COLO829 (cell line): ENCODE measurements at places on chromosomes 16 and 17.
A peak's percentile ranks its signal among the peaks of the same experiment; 100 is the strongest.

GRCh38 chr17:35448214-35448898, at the start of gene SLFN13:
Gene SLFN13, minus strand, starts transcription at chr17:35448766. Its CDS starts 3,086 bp downstream, at chr17:35445680.
- DNase-seq = peak; percentile 8

DNA sequence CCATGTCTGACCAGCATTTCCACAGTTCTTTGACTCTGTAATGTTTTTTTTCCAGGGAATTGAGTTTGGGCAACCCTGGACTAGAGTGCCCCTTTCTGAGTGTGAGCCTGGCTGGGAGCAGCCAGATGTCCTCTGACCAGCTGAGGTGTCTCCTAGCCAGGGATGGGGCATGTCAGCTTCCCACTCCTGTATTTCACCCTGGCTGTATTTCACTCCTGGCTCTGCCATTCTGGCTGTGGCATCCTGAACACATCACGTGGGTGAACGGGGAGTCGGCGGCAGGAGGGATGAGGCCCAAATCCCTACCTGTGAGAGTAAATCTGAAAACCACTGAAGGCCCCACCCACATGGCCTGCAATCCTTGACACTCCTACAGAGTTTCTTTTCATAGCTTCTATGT, 31.3 kb downstream of the KDM8 start:
- DNase-seq = no peak

- DNase-seq = no peak
Measured at GRCh38 chr17:74337834-74338500, 11.9 kb downstream of the KIF19 start.

GRCh38 chr16:55999683-56000082, 124.5 kb upstream of the CES5A start:
- no peak for DNase-seq

DNA sequence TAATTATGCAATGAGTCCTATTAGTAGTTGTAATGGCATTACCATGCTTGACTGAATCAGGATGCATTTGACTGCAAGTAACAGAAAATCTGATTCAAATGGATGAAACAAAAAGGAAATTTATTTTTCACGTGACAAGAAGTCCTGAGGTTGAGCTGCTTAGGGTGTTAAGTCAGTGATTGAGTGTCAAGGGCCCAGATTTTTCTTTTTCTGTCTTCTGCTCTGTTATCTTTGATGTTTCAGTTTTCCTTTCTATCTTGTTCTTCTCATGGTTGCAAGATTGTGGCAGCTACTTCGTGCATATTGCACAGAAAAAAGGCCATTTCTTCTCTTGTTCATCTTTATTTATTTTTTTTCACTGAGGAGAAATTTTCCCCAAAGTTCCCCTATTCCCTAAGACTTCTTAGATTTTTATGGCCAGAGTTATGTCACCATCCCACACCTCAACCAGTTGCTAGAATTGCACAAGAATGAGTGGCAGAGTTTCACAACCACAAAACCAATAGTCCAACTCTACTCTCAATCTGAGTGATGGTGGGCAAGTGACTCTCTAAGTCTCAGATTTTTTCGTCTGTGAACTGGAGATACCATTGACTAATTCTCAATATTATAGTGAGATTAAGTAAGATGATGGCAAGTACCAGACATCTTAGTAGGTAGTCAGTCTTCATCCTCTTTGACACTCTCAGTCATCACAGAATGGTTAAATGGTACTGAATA, 15.7 kb upstream of the GPR139 start:
- DNase-seq = no peak

GRCh38 chr17:78738278-78738677, 43.8 kb downstream of the CYTH1 start:
- DNase-seq = no peak

DNA sequence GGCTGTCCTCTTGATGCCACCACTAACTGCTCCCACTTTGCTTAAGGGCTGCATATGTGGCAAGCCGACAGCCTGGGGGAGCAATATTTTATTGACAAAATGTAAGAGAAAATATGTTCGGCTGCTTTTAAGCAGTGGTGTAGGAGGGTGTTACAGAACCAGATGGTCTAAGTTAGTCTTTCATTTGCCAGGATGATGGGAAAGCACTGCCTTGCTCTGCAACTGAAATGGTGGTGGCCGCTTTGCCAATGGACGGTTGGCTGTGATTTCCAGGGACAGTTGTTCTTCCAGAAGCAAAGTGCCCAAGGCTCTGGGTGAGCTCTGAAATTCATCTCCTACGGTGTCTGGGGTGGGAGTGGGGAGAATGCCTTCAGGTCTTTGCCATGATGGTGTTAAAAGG, 469.3 kb downstream of the TOX3 start:
- DNase-seq = no peak

DNA sequence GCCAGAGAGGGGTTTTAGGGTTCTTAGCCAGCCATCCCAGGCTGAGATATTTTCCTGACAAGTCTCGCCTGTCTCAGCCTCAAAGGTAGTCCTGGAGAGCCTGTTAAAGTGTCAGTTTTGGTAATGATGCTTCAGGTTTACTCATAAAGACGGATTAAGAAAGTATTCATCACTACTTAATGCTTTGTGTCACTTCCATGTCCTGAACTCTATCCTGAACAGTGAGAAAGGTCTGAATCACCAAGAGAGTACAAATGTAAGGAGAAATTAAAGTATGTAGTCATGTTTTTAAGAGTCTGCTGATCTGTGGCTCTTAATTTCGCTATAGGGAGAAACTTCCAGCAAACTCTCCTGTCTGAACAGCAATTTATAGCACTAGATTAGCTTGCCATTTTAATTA, 14.0 kb downstream of the RPGRIP1L start:
- no peak for DNase-seq

GRCh38 chr17:35841101-35841500, 27.6 kb downstream of the HEATR9 start:
- no peak for DNase-seq

DNA sequence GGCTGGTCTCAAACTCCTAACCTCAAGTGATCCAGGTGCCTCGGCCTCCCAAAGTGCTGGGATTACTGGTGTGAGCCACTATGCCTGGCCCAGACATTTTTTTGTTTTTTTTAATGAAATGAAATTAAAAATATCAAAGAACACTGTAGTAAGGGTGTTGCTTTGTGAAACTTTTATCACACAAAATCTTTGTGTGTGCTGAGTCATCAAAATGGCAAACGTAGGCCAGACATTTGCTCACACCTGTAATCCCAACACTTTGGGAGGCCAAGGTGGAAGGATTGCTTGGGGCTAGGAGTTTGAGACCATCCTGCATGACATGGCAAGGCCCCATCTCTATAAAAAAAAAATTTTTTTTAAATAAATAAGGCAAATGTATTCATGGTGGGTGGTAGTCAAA, 9.7 kb downstream of the NAT9 start:
- DNase-seq = no peak

DNA sequence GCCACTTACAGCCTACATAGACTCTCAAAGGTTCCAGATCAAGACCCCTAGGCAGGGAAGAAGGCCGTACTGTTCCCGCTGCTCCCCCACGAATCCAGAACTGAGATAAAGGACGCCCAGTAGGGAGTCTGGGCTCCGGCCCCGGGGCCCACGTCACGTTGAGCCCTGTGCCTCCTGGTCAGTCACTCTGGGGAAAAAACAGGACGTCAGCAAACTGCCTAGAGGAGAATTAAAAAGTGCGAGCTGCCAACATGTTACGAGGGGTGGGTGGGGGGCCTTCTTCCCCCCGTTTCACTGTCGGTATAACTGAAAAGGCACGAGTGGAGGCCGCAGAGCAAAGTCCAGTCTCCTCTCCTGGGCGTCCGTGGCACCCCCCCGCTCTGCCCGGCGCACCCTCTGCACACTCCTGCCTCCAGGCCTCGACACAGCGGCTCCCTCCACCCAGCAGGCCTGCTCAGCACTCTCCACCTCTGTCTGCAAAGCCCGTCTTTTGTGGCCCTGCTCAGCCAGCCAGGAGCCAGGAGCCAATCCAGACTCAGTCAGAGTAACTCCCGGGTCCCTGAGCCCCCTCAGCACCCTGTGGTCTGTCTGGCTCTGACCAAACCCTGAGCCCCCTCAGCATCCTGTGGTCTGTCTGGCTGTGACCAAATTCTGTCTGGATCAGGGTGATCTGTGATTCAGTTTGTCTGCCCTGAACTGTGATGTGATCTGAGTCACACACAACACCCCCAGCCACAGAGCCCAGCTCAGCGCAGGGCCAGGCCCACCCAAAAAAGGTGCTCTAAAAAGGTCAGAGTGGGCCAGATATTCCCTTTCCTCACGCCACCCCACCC, 6.2 kb downstream of the ITGAE start:
- DNase-seq = no peak

- DNase-seq = no peak
Measured at GRCh38 chr16:70784692-70785555, 16.0 kb downstream of the VAC14 start.

GRCh38 chr16:88888461-88889387, 22.3 kb upstream of the PABPN1L start:
- no peak for DNase-seq

DNA sequence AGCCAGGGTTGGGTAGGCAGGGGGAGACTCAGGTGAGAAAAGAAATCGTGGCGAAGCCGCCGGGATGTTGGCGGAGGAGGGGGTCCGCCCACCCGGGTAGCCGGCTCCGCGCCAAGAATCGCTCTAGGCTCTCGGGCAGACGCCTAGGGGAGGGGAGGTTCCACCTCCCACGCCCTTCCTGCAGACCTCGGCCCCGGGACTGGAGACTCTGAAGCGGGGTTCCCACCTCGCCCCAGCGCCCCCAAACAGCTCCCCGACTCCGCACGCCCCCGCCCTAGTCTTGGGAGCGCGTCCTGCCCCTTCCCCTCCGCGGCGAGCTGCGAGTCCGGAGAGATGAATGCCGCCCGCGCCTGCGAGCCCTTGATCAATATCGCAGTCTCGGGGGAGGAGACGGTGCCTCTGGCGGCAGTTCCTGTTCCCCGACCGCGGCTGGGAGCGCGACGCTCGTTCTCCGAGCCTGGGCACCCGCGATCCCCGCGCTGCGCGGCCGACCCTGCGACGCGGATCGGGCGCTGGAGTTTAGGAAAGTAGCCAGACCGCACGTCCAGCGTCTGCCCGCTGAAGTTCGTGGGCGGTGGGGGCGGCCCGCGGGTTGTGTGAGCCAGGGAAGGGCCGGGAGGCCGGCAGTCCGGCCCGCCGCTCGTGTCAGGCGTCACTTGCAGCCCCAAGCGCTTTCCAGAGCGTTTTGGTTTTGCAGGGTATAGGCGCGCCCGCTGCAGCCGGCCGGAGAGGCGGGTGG, 790 bp downstream of the CRHR1 start:
- DNase-seq = no peak

DNA sequence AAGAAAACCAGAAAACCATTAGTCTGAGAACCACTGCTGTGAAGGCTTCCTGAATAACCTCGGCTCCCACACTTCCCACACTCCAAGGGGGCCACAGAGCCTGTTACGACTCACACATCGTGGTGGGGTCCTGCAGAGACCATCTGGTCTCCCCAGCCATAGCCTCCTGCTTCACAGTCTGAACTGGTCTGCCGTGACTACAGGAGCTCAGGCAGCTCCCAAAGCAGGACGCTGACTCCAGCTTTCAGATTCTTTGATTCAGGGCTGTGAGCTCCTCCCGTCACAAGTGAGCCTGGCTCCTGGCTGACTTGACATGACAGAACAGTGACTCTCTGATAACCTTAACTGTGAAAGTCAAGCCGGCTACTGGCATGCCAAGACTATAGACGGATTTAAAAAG, 37.8 kb downstream of the CYB5D2 start:
- no peak for DNase-seq

GRCh38 chr16:84368308-84368996, at the start of gene ATP2C2:
Gene ATP2C2, plus strand, starts transcription at chr16:84368538. Its CDS starts 78 bp downstream, at chr16:84368616.
- DNase-seq = no peak

DNA sequence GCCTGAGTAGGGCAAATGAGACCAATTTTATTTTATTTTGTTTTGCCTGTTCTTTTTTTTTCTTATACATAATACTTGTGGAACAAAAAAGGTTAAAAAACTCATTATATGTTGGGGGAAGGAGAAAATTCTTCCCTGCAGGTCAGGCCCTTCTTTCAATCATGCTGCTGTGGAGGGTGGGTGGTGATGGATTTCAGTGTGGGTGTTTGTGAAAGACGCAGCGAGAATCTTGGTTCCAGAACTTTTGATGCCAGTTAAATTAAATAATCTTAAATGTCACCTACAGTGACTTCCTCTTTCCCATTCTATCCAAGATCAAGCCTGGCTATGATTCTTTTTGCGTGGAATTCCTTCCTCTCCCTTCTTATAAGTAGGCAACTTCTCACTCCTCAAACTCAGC, 595.8 kb upstream of the EEF2KMT start:
- no peak for DNase-seq

DNA sequence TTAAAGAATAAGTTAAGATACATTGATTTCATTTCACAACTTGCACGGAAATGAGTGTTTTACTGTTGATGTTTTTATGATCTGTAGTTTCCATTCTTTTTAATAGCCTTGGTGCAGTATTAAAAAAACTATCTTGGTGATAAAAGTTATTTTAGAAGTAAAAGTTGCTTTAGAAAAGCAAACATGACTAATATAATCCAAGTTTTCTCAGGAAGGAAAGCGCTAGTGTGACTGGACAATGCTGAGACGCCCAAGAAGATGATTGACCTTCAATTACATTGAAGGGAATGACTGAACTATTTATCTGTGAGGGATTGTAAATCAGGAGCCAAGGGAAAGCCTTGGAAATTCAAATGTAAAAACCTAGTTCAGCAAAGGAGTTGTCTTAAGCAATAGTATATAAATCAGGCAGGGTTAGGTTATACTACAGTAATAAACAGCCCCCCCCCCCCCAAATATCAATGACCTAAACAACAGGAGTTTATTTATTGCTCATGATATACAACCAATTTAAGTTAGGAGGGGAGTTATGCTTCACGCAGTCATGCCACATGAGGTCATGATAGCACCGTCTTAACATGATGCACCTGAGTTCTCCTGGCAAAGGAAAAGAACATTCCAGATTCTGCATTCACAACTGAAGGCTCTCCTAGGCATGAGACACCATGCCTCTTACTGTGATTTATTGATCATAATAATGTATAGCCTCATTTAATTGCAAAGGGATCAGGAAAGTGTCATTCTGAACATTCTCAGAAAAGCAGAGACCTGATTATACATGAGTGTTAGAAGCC, 443.8 kb downstream of the CDH13 start:
- no peak for DNase-seq

DNA sequence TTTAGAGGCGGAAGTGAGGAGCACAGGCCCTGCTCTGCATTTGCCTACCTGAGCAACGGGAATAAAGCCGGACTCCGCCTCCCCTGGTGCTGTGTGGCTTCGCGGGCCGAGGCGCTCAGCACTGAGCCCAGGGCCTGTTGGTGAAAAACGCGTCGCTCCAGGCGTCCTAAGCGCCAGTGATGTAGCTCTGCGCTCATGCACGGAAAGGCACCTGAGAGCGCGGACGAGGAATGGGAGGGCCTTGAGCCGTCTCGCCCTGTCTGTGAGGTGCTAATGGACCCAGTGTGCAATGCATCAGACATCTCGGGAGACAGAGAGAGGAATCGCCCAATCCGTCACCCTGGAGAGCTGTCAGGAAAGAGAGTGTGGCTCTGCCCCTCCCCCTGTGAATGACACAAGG, 17.2 kb upstream of the ATP2A3 start:
- no peak for DNase-seq

DNA sequence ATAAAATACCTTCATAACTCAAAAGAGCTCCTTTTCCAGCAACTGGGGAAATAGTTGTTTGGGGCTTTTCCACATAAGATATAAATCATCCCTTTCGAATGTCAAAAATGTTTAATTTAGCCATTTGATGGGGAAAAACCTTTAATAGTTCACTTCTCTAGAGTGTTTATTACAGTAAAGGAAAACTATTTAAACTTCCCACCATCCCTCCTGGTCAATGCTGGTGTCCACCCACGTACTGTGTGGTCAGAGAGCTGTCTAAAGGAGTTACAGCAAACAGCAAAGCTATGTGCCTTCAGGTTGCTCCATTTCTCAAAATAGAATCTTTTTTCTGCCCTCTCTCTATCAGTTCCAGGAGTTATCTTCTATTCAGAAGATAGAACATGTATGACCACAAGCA, 33.5 kb downstream of the KANSL1 start:
- no peak for DNase-seq
